Right ventricle myocardium inferior (tissue), 1 donor: ENCODE measurements at places on chromosomes 11 and 22. TPM values are rescaled to one million over a fixed set of nuclear protein-coding genes. Genes with fewer than 3 reads are reported as not detected.
A peak's percentile ranks its signal among the peaks of the same experiment; 100 is the strongest.

GRCh38 chr11:127157225-127157624 is 156.7 kb upstream of the KIRREL3 start:
- DNase-seq, result no peak

- DNase-seq, result no peak
These were observed 78.7 kb upstream of the DRD2 start for GRCh38 chr11:113553915-113554314.

- DNase-seq, result no peak
These were observed 33.7 kb upstream of the CREB3L1 start for GRCh38 chr11:46243796-46244109.

- DNase-seq, result no peak
These were observed 225.6 kb downstream of the BLID start for GRCh38 chr11:121890377-121890776.

DNA sequence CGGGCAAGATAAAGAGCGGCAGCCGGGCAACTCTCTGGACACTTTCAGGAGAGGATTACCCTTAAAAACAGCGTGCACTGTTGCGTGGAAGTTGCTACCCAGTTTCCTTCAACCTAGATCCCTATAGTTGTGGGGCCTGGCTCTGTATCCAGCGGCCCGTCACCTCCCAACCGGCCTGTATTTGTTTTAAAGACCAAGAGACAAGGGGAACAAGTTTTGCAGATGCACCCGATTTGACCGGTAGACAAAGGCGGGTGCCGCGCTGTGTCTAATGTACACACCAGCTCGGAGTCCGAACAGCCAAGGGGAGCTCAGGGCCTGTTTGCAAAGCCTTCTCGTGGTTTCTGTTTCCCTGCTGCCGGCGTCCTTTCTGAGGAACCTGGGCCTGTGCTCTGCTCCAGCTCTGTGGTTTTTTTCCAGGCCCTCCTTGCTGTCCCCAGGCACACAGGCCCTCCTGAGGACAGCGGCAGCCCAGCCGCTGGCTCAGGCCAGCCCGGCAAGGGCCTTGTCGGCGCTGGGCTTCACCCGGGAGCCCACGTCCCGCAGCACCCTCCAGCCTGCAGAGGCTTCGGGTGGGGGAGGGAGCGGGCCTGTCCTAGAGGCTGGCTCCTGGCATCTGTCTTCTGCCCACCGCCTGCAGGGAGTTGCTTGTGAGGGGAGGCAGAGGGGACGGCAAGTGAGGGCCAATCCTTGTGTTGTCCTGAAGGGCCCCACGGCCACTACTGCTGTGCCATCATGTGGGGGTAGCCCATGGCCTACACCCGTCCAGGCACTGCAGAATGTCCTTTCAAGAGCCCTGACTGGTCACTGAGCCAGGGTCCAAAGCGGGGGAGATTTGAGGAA is 1.4 kb downstream of the TBX1 start:
- DNase-seq, result peak; percentile 56

- no peak for DNase-seq
These were observed 27.1 kb downstream of the DKK3 start for GRCh38 chr11:11981364-11981763.

DNA sequence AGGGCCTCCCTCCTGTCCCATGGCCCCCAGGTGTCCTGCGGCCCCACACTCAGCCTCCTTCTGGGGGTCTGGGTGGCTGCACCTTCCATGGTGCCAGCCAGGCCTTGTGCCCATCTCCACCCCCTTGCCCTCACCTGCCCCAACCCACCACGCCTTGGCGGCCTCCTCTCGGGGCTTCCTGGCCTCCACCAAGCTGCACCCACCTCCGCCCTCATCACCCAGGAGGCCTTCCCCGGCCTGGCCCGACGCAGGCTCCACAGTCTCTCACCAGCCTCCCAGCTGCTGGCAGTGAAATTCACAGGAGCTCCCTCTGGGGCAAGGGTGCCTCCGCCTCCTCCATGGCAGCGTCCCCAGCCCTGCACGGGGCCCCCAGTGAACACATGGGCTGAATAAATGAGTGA is 35.9 kb upstream of the WNT7B start:
- peak; percentile 68 for DNase-seq

DNA sequence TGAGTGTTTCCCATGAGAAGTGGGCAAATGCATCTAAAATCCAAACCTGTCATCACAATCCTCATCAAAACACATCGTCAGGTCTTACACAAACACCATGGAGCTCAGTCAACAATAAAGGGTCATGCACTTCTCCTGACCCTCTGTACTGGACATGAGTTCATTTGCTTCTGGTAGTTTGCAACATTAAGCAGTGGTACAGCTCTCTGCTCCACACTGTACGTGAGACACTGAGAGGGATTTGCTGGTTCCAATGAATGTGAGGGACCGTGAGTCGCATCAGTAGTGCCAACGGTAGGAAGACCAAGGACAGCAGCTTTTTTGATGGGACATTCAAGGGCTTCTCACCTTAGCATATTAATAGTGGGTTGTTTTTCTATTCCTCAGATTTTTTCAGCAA is 752.3 kb downstream of the OPCML start:
- no peak for DNase-seq

- DNase-seq, result no peak
These were observed 22.8 kb downstream of the NPAT start for GRCh38 chr11:108199446-108200321.

GRCh38 chr22:23163665-23164064 is 16.6 kb upstream of the BCR start:
- peak; percentile 83 for DNase-seq

GRCh38 chr11:43072096-43072495 is 239.7 kb upstream of the API5 start:
- no peak for DNase-seq

DNA sequence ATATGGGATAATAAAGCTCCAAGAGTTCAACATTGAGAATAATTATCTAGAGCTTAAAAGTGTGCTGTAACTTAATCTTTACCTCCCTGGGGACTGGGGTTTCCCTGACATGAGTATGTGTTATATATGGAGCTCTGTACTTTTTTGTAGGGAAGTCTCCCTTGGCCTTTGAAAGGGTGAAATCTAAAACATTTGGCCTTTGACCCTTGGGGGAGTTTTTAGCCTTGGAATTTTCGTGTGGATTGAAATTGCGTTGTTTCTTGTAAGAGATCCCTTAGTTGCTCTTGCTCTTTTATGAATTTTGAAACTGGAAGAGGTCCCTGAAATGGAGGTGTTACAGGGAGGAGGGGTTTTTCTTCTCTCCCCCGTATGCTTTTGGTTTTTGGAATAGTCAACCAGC is 450.0 kb downstream of the NELL1 start:
- no peak for DNase-seq

DNA sequence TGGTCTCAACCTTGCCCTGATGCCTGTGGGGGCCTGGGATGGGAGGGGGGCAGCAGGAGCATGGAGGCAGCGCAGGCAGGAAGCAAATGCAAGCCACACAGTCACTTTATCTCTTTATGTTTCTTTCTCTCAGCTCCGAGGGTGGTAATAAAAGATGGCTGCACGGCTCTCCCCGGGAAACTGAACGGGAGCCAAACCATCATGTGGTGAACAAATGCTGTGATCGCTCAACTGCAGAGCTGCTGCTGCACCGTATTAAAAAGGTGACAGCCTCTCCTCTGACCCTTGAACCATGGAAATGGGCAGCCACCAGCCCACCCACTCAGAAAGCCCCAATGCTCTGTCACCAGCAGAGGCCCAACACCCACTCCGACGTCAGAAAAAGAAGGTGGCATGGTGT is 110.0 kb downstream of the TIMP3 start:
- no peak for DNase-seq

DNA sequence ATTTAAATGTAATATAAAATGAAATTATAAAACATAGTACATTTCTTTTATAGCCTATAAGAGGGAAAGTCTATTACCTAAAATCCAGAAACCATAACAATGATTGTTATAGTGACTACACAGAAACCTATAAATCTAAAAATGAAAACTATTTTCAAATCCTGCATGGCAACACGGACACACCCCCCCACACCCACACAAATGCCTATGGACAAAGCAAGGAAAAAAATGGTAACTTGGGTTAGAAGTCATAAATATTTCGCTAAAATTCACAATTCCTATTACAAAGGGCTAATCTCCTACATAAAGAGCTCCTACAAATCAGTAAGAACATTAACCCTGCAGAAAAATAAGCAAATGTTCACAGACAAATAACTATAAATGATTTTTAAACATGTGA is 56.4 kb downstream of the GAB2 start:
- DNase-seq, result no peak

DNA sequence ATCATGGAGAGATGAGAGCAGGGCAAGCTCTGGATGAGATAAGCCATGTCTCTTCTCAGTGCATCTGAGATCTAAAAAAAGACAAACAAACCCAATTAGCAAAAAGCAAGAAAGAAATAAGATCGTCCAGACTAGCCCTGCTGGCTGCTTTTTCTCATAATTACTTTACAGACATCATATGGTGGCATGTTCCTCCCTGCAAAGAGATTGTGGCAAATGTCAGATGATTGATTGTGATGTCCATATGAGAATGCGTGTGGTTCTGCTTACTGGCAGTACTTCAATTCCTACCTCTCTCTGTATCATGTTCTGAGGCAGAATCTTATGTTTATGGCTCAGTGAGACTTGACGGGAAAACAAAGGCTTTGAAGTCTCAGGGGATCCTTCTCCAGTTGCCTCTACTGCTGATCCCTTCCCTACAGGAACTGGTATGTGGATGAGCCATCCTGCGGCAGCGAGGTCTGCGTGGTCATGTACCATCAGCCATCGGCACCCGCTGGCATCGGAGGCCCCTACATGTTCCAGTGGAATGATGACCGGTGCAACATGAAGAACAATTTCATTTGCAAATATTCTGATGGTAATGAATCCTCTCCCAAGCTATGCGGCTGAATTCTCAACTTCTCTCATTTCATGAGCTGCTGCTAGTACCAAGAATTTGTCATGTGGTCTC is 8.8 kb downstream of the LAYN start:
- DNase-seq, result no peak

DNA sequence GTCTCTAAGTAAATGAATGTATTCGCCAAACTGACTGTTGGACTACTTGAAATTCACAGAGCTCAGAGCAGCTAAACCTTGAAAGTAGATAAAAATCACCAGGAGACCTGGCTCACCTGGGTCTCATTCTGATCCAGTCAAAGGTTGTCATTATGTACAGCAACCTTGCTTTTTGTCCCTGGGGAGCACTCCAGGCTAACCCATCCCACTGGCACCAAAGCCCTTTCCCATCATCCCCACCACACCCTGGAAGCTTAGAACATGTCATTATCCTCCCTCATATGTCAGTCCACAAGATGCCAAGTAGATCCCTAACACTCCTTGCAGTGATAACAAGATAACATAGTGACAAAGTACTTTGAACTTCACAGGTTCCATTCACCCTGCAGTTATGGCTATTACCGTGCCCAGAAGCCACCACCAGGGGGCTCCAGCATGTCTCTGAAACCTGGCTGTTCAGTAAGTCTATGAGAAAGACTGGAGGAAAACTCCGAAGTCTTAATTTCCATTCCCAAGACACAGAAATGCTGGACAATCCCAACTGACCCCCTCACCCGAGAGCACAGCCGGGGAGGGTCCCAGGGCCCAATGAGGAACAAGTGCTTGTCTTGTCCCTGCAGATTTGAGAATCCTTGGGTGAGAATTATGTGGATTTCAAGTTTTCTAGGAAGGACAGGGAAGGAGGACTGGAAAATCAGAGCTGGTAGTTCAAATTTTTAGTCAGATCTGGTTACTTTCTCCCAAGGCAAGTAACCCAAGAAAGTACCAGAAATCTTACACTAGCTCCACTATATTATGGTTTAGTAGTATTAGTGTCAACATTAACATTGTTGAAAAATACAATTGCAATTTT is 43.0 kb upstream of the USP47 start:
- DNase-seq, result peak; percentile 88

DNA sequence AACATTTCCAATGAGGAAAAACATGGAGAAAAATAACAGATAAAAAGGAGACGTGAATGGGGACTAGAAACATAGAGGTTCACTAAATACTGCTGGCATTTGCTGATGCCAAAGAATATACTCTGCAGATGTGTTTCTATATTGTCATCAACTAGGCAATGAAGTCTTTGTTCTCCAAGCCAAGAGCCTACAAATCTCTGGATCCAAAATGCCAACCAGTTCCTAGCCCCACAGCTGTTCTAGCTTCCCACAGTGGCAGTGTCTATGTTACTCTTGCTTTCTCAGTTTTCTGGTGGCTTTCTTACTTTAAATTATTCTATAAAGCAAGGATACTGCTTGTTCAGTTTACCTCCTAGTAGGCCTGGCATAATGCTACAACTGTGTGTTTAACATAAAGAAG is 977.9 kb upstream of the CCDC90B start:
- no peak for DNase-seq

DNA sequence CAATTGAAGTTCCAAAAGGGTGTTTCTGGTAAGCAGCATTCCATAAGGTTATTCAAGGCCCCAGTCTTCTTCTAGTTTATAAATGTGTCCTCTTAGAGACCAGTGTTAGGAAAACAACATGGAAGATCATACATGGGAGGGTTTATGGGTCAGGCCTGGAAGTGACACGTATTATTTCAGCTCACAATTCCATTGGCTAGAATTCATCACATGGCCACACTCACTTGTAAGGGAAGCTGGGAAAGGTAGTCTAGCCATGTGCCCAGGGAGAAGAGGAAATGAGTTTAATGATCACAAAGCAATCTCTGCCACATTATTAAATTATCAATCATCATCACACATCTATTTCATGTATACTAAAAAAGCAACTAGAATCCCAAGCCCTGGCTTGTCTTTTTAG is 181.7 kb upstream of the TBCEL start:
- DNase-seq, result no peak

- peak; percentile 83 for DNase-seq
These were observed 40.1 kb upstream of the CLMP start for GRCh38 chr11:123235117-123235655.

DNA sequence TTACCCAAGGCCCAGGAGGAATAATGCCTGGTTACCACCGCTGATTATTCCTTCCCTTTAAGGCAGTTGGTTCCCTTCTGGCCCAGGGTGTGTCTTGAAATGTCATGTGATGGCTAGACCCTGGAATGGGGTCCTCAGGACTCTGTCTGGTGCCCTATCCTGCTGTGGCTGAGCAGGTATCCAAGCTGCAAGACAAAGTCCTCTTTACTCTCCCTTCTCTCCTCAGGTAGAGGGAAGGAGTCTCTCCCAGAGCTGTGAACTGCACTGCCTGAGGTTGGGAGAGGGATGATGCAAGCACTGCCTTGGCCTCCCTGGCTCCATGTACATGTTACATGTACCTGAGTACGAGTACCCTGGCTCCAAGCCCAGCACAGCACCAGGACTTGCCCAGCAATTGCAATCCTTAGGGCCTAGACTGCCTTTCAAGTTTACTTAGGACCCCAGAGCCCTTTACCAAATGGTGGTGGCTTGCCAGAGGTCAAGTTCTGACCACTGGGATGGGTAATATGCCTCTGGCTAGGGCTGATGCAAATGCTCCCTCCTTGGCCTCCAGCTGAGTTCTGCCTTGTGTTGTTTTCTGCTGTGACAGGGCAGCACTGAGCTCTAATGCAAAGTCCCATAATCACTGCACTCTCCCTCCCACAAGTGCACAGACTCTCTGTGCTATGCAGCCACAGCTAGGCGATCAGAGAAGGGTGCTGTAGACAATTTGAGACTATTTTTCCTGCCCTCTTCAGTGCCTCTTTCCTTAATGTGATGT is 20.7 kb upstream of the AQP11 start:
- DNase-seq, result no peak

POTEH gene
- not detected for total RNA-seq

TRIM49D2 gene
- not detected for total RNA-seq

MLC1 gene
- 0.05 TPM for total RNA-seq

MPZL2 gene
- total RNA-seq, result 11.4 TPM

PATE3 gene
- total RNA-seq, result not detected

CDC42EP2 gene
- total RNA-seq, result 16.7 TPM

DDTL gene
- total RNA-seq, result 1.5 TPM

PNPLA5 gene
- not detected for total RNA-seq

SLC39A13 gene
- 35.0 TPM for total RNA-seq

OR6A2 gene
- total RNA-seq, result not detected

MS4A4A gene
- total RNA-seq, result 23.8 TPM

PRR33 gene
- 5.0 TPM for total RNA-seq

SLC5A1 gene
- 213 TPM for total RNA-seq

C11orf65 gene
- 0.43 TPM for total RNA-seq
